Fibroblast of lung (primary cell): ENCODE measurements at places on chromosomes 5 and 9. TPM values are rescaled to one million over a fixed set of nuclear protein-coding genes. Genes with fewer than 3 reads are reported as not detected.

DNA sequence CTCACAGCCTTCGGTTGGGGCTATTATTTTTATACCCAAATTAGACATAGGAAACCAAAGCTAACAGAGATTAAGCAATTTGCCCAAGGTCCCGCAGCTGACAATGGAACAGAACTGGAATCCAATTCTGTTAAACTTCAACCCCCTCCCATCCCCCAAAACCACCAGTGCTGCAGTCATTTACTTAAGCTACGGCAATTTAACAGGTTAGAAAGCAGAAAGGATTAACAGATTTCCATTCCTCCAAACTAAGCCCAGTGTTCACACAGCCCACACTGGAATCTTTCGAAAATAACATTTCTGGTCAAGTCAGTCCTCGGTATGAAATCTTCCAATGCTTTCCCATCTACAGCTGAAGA is 1023.1 kb upstream of the DMAC1 start:
- DNase-seq: no peak

DNA sequence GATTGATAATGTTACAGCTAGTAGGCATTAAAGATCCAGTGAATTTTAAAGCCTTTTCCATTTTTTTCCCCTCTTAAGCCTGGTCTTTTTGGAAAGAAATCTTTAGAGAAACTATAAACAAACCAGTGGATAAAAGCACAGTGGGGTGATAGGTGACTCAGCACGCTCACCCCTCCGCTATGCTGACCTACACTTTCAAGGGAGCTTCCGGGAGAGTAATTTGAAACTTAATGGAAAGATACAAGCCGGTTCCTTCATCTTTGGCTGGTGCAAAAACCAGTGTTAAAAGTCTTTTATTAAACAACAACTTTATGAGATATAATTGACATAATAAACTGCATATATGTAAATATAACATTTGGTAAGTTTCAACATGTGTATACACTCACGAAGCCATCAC is 27.0 kb upstream of the ALDOB start:
- peak; percentile 72 for DNase-seq

DNA sequence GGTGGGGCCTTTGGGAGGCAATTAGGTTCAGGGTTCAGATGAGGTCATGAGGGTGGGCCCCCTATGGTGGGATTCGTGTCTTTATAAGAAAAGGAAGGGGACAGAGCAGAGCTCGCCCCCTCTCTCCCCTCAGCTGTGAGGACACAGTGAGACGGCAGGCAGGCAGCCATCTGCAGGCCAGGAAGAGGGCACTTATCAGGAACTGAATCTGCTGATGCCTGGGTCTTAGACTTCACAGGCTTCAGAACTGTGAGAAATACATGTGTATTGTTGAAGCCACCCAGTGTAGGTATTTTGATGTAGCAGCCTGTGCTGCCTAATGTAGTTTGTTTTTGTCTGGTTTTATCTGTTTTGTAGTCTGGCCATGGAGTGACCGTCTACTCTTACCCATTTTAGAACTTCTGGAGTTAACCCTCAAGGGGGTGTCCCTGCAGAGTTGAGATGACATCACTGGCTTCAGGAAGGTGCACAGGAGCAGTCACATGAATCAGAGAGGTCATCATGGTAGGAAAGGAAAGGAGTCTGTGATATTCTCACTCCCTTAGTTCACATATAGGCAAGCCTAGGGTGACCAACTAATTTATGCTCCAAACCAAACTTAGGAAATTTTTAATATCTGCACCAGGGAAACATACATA is 71.0 kb downstream of the LRRC70 start:
- DNase-seq: no peak

Gene FIBCD1
- total RNA-seq: 7.3 and 9.8 TPM in 2 replicates

DNA sequence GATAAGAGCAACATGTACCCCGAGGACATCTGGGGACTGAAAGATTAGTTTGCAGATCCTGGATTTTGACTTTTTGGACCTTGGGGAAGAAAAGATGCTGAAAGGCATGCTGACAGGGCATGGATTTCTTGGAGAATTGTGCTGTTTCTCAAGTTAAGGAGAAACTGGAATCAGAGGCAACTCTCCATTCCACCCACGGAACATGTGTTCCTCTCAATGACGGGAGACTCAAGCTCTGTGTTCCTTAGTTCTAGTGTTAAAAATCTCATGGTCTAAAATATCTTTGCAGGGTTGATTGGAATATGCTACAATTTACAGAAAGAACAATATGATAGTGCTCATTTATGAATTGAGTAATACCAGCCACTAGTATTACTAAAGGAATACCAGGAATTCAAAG is 34.4 kb upstream of the CDH12 start:
- no peak for DNase-seq

Gene LRRC70
- total RNA-seq: 0.51 and 1.3 TPM in 2 replicates

DNA sequence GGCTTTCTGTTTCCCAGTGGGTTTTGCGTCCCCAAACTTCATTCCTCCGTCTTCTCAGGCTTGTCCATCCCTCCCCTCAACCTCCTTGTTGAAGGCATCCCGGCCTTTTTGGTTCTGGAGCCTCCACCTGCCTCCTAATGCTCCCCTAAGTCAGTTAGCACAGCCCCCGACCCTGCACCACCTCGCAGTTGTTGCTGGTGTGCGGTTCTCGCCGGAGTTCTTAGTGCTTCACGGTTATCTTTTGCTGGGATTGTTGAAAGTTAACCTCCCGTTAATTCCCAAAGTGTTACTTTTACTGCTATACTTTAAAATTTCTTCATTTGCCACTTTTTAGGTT is 447 bp downstream of the UBLCP1 start:
- no peak for DNase-seq

Gene ARL14EPL
- not detected in 2 replicates for total RNA-seq

DNA sequence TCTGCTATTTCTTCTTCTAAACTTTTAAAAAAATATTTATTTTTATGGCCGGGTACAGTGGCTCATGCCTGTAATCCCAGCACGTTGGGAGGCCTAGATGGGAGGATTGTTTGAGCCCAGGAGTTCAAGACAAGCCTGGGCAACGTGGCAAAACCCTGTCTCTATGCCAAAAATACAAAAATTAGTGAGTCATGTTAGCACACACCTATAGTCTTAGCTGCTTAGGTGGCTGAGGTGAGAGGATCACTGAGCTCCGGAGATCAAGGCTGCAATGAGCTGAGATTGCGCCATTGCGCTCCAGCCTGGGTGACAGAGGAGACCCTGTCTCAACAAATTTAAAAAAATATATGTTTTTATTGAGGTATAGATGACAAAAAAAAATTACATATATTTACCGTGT is 5.6 kb downstream of the AP3S1 start:
- DNase-seq: no peak

GRCh38 chr9:105432247-105432842 is 15.5 kb upstream of the FSD1L start:
- DNase-seq: no peak

Gene HNRNPK
- 475 and 616 TPM in 2 replicates for total RNA-seq

DNA sequence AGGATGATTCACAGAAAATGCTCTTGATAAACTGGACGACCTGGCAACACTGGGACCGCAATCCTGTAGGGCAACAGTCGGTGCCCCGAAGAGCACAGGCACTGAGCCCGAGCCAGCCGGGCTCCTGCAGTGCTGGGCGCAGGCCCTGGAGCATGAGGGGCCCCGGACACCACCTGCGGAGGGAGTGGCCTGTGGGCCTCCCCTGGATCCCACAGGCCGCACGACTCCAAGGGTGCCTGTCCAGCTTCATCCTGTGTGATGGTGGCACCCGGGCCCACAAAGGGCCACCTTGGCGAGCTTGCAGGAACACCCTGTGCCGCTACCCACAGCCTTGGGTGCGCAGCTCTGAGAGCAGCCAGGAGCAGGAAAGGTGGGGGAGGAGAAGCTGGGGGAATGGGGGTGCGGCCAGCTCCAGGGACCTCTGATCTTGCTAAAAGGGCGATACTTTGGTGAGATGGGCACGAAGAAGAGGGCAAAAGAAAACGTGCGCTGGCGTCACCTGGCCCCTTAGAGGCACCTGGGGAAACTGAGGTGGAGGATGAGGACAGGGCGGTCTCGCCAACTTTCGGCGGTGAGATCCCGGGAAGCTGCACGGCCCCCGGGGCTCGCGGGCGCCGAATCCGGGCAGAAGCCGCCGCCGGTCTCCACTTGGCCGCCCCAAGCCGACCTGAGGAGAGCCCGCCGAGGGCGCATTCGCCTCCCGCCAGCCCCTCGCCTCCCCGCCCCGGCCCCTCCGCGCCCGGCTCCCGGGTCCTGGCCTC is 722 bp downstream of the TBC1D9B start:
- DNase-seq: peak; percentile 19

Gene LRRC19
- not detected in 2 replicates for total RNA-seq

Gene C7
- under 0.01 and 11.6 TPM in 2 replicates for total RNA-seq
